ENCODE measurements at places on chromosomes 2 and 18.

DNA sequence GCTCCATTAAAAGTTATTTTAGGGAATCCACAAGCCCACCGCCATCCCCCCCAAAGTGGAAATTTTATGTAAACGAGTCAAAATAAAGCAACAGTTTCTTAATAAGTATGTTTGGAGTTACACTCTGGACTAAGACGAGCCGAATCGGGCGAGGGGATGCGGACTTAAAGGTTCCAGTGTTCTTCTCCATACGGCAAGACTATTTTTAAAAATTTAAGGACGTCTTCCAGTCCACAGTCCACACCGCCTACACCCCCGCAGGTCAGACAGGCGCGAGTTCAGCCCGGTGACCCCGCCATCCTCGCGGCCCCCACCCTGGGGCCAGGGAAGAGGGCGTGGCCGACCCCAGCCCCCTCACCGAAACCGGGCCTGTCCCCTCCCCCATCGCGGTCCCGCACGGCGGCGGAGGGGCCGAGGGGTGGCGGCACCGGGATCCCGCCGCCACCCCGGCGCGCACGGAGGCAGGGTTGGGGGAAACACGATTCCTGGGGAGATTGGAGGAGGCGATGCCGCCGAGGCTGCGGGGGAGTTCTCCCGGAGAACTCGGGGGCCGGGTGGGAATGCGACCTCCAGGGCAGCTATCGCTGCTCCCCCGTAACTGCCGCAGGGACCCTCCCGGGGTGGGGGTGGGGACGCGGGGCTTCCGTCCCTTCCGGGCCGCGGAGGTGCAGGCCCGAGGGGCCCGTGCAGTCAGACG lies 24.5 kb upstream of the SMAD7 start:
- peak; percentile 39 for DNase-seq

DNA sequence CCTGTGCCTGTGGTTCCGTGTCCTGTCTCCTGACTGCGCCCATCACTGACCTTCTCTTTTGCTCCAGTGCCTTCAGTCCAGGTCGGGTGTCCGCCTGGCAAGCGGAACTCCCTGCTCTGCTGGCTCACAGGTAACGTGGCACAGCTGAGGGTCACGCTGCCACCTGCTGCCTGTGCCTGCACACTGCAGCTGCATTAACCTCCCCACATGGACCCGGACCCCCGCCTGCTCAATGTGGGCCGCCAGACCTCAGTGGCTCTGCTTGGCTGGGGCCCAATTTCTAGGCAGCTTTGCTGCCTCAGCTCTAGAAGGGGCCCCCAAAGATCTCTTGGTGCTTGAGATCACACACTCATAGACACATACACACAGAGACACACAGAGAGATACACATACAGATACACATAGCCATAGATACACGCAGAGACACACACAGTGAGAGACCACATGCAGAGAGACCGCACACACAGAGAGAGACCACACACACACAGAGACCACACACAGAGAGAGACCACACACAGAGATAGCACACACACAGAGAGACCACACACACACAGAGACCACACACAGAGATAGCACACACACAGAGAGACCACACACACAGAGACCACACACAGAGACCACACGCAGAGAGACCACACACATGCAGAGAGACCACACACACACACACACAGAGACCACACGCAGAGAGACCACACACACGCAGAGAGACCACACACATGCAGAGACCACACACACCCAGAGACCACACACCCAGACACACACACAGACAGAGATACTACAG lies 14.9 kb upstream of the CNNM3 start:
- DNase-seq: peak; percentile 62

DNA sequence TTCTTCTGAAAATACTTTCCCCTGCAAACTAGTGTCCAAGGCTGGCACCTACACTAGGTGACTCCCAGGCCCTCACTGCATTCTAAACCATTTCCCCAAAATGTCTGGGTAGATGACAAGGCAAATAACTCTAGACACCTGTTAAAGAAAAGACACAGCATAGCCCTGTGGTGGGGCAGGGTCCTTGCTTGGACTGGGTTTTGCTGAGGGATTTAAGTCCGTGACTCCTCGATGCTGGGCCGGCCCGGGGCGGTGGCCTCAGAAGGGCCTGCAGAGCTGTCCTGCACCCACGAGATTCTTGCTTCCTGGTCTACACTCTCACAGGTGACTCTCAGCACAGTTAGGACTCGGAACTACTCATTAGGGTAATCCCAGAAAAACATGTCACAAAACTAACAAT lies 55.2 kb downstream of the MBP start:
- DNase-seq: no peak

- DNase-seq: no peak
Observed at GRCh38 chr2:65813631-65814173, 381.3 kb upstream of the SPRED2 start.

DNA sequence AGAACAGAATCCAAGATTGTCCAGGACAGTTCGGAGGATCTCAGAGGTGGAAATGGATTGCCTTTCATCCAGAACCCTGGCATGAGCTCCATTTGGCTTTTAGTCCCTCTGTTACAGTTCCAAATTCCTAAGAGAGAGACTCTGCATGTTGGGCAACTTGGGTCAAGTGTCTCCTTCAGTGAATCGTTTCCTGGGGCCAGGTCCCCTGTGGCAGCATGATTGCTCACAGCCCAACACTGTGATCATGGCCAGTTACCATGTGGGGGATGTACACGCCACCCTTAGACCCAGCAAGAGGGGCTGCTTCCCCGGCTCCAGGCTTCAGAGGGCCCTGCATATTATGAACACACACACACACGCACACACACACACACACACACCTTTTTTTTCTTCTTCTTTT lies 118.6 kb upstream of the GLI2 start:
- DNase-seq: no peak

GRCh38 chr2:39522518-39522877 lies 85.4 kb upstream of the MAP4K3 start:
- no peak for DNase-seq

DNA sequence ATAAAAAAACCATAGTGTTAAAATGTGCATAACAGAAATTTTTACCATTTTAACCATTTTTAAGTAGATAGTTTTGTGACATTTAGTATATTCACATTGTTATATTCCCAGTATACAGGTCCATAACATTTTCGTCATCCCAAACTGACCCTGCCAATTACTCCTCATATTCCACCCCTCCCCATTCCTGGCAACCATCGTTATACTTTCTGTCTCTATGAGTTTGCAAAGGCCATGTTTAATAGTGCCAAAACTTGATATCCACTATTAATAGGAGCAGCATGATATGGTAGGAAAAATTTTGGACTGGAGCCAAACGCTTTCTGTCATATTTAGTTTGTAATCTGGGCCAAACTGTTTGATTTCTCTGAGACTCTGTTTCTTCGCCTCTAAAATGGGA lies 30.9 kb downstream of the PLCL1 start:
- DNase-seq: no peak

DNA sequence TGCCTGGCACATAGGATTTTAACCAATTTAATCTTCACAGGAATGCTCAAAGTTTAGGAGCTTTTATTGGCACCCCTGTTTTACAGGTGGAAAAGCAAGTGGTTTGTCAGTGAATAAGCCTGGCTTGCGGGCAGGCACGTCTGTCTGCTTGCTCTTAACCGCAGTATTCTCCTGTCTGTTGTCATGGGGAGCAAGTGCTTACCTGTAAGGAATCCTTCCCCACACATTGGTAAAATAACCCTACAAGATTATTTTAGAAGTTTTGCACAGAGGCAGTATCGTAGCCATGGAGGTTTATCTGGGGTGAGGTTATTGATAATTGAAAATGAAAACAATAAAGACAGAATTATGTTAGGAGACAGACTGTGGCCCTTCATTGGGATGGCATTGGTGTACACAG lies 174.9 kb downstream of the AGAP1 start:
- DNase-seq: no peak

GRCh38 chr2:157443090-157443489 lies 799 bp downstream of the CYTIP start:
- DNase-seq: no peak

- DNase-seq: no peak
Observed at GRCh38 chr18:58116818-58117217, 72.8 kb downstream of the NEDD4L start.

- DNase-seq: no peak
Observed at GRCh38 chr18:45139478-45139877, 458.8 kb downstream of the SETBP1 start.

GRCh38 chr2:48600917-48601316 lies 16.7 kb upstream of the GTF2A1L start:
- no peak for DNase-seq

GRCh38 chr2:129430911-129431310 lies 548.6 kb upstream of the RAB6C start:
- DNase-seq: no peak

DNA sequence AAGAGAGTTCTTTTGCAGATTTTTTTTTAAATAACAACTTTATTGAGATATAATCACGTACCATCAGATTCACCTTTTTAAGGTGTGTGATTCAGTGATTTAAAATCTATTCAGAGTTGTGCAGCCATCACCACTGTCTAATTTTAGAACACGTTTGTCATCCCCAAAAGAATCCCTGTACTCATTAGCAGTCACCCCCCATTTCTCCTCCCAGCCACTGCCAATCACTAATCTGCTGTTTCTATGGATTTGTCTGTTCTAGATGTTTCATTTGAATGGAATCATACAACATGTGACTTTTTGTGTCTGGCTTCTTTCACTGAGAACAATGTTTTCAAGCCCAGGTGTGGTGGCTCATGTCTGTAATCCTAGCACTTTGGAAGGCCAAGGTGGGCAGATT lies 55.4 kb upstream of the RAPH1 start:
- no peak for DNase-seq

GRCh38 chr2:223779877-223780276 lies 57.5 kb downstream of the AP1S3 start:
- peak; percentile 3 for DNase-seq

GRCh38 chr18:50193796-50194630 lies 934 bp downstream of the MYO5B start:
- peak; percentile 43 for DNase-seq

- no peak for DNase-seq
Observed at GRCh38 chr2:166454006-166454595, 39.9 kb downstream of the SCN7A start.

- no peak for DNase-seq
Observed at GRCh38 chr2:119696005-119696404, 17.0 kb downstream of the TMEM177 start.

- DNase-seq: peak; percentile 78
Observed at GRCh38 chr2:23760736-23761135, 166.2 kb downstream of the ATAD2B start.

GRCh38 chr2:16045653-16046352 lies 105.5 kb downstream of the MYCN start:
- no peak for DNase-seq

DNA sequence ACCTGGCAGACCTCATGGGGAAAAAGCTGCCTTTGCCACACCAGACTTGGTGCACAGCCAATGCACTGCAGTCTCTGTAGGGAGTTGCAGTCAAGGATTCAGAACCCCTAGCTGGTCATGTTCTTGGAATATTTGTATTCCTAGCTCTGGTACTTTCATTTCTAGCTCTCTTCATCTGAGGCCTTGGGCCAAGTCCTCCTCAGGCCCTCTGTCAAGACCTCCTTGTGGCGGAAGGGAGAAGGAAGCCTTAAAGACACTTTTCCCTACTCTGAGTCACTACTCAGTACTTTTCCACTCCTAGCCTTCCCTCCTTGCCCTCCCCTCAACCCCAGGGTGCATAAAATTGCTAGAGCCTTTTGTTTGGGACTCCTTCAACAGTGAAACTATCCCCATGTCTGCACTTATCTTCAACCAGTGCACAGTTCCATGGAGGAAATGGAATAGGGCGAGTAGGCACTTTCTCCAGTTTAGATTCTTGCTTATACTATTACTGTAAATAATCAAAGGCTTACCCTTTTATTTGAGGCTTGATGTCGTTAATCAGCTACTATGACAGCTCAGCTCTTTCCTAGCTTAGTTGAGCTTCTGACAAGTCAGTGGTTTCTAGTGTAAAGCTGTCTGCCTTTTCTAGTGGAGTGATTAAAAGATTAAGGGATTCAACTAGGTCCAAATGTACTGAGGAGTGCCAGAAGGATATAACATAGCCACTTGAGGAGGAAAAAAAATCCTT lies 15.8 kb downstream of the M1AP start:
- DNase-seq: no peak

- DNase-seq: peak; percentile 91
Observed at GRCh38 chr2:48723129-48723528, 32.4 kb downstream of the LHCGR start.

- DNase-seq: no peak
Observed at GRCh38 chr18:10783941-10784340, 258.1 kb downstream of the NAPG start.

DNA sequence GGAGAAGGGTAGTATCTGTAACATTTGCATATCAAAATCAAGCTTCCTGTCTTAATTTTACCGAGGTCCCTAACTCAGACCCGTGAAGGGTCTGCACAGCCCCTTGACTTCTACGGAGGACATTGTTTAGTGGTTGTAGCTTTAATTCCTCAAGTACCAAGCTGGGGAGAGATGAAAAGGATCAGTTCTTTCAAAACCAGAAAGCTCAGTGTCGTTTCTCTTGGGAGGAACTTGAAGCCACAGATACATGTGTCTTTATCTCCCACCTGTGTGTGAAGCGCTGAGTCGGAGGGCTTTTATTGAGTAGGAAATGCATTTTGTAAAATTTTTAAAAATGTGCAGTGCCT lies 263.6 kb downstream of the GBX2 start:
- no peak for DNase-seq
